ENCODE measurements at places on chromosomes 3 and 15. TPM values are rescaled to one million over a fixed set of nuclear protein-coding genes. Genes with fewer than 3 reads are reported as not detected.

The TERC gene
- 10.7 TPM for total RNA-seq

The FBN1 gene
- total RNA-seq, result 836 TPM

The TCTA gene
- 30.7 TPM for total RNA-seq

The CFAP91 gene
- 9.5 TPM for total RNA-seq

The IL5RA gene
- total RNA-seq, result not detected

The ZBTB38 gene
- total RNA-seq, result 11.4 TPM

The ATP2B2 gene
- 3.5 TPM for total RNA-seq

The PYGO1 gene
- 14.2 TPM for total RNA-seq

The ISG20 gene
- total RNA-seq, result 11.6 TPM

The ST8SIA2 gene
- 0.32 TPM for total RNA-seq

The ETFA gene
- total RNA-seq, result 195 TPM

The WDR73 gene
- total RNA-seq, result 26.1 TPM

The PLSCR5 gene
- 0.78 TPM for total RNA-seq

The CD80 gene
- 0.22 TPM for total RNA-seq

The TMEM45A gene
- 32.3 TPM for total RNA-seq

The SI gene
- total RNA-seq, result not detected

The SYNPR gene
- total RNA-seq, result 1.3 TPM

The CLEC3B gene
- 107 TPM for total RNA-seq

The SLC35A5 gene
- total RNA-seq, result 45.5 TPM

The KCNAB1 gene
- 2.8 TPM for total RNA-seq

The C2CD4A gene
- 61.3 TPM for total RNA-seq

The GREM1 gene
- 0.13 TPM for total RNA-seq

The GATM gene
- total RNA-seq, result 1.2 TPM

The U2SURP gene
- 57.0 TPM for total RNA-seq

The HDC gene
- not detected for total RNA-seq

The GRAMD2A gene
- 0.27 TPM for total RNA-seq

The TMC3 gene
- 0.43 TPM for total RNA-seq

The SLCO2A1 gene
- 0.68 TPM for total RNA-seq

The RBP2 gene
- not detected for total RNA-seq

The LINGO1 gene
- total RNA-seq, result 53.9 TPM

The CHAC1 gene
- 9.7 TPM for total RNA-seq
